A549 treated with Hydrocortisone at 1 μM for 4 hours (cell line): ENCODE measurements at places on chromosomes 12 and 14. TPM values are rescaled to one million over a fixed set of nuclear protein-coding genes. Genes with fewer than 3 reads are reported as not detected.

Gene PLA2G1B
- not detected in 5 replicates for total RNA-seq

Gene PLEKHD1
- total RNA-seq = 0.02 to 0.07 TPM (median 0.03 TPM) in 5 replicates

Gene RHNO1
- total RNA-seq = 42.0 to 50.7 TPM (median 47.4 TPM) in 5 replicates

Gene ZNF385A
- total RNA-seq = 14.3 to 21.7 TPM (median 20.3 TPM) in 5 replicates

Gene NINJ2
- total RNA-seq = 0.43 to 0.69 TPM (median 0.60 TPM) in 5 replicates

Gene FAM90A1
- total RNA-seq = 0.09 to 0.31 TPM (median 0.18 TPM) in 5 replicates

Gene GPD1
- 0.13 to 0.38 TPM (median 0.18 TPM) in 5 replicates for total RNA-seq

Gene RIMKLB
- total RNA-seq = 16.5 to 22.9 TPM (median 19.8 TPM) in 5 replicates

Gene TNS2
- total RNA-seq = 45.0 to 60.3 TPM (median 57.6 TPM) in 5 replicates

Gene LMNTD1
- total RNA-seq = not detected in 5 replicates

Gene GPR132
- total RNA-seq = 0.49 to 0.64 TPM (median 0.51 TPM) in 5 replicates

Gene ALG10
- total RNA-seq = 3.7 to 7.4 TPM (median 5.1 TPM) in 5 replicates

Gene CKAP4
- total RNA-seq = 71.7 to 84.0 TPM (median 80.8 TPM) in 5 replicates

Gene CLEC12A
- total RNA-seq = not detected in 5 replicates

Gene SRRM4
- not detected in 5 replicates for total RNA-seq

Gene OR4E2
- not detected in 5 replicates for total RNA-seq

Gene PSMB5
- total RNA-seq = 290 to 318 TPM (median 311 TPM) in 5 replicates

Gene KITLG
- 13.3 to 20.9 TPM (median 16.6 TPM) in 5 replicates for total RNA-seq

Gene KCNC2
- not detected in 5 replicates for total RNA-seq

Gene EPS8
- 40.8 to 55.7 TPM (median 47.9 TPM) in 5 replicates for total RNA-seq
